Activated CD4-positive, alpha-beta T cell treated with anti-CD3 and anti-CD28 coated beads, Interleukin-2, amount 10 ng/mL, durations not matched to agents 7 days and 5 days (primary cell): ENCODE measurements at places on chromosomes 1 and 21. TPM values are rescaled to one million over a fixed set of nuclear protein-coding genes. Genes with fewer than 3 reads are reported as not detected.

- H3K4me3 ChIP-seq: no peak overlapping the region
- no peaks in the 10 kb centered on the region for H3K36me3 ChIP-seq
- DNase-seq: no peak
- H3K27ac ChIP-seq: no peak overlapping the region
Measured at GRCh38 chr1:87318056-87318650, 10.5 kb upstream of the LMO4 start.

GRCh38 chr1:89842567-89843272 lies 21.9 kb downstream of the LRRC8D start:
- DNase-seq: no peak
- H3K27ac ChIP-seq: peak overlapping the region; percentile 96
- peaks cover 50% of the 10 kb centered on the region for H3K4me1 ChIP-seq
- H3K27me3 ChIP-seq: no peaks in the 10 kb centered on the region

Gene IL22RA1
- not detected for total RNA-seq

Gene IGSF21
- total RNA-seq: not detected

GRCh38 chr1:119101563-119101962 lies 38.9 kb downstream of the WARS2 start:
- H3K4me1 ChIP-seq: no peaks in the 10 kb centered on the region
- no peak for DNase-seq
- H3K36me3 ChIP-seq: no peaks in the 10 kb centered on the region
- no peak overlapping the region for H3K4me3 ChIP-seq

GRCh38 chr1:150192012-150192411 lies 42.3 kb downstream of the PLEKHO1 start:
- no peak overlapping the region for H3K27ac ChIP-seq
- peaks cover 9% of the 10 kb centered on the region for H3K4me1 ChIP-seq
- no peaks in the 10 kb centered on the region for H3K36me3 ChIP-seq
- DNase-seq: no peak
- H3K27me3 ChIP-seq: peaks cover 3% of the 10 kb centered on the region
